IMR-90 (cell line): ENCODE measurements at places on chromosomes 5 and 9. TPM values are rescaled to one million over a fixed set of nuclear protein-coding genes. Genes with fewer than 3 reads are reported as not detected.

PCDHB2 gene
- 0.46 and 0.65 TPM in 2 replicates for polyA plus RNA-seq

PCDHB3 gene
- polyA plus RNA-seq = 0.10 and 0.12 TPM in 2 replicates

LSM11 gene
- 0.92 and 1.4 TPM in 2 replicates for polyA plus RNA-seq

DPM2 gene
- polyA plus RNA-seq = 60.6 and 60.9 TPM in 2 replicates

NME5 gene
- 0.17 and 0.20 TPM in 2 replicates for polyA plus RNA-seq

CDH9 gene
- not detected in 2 replicates for polyA plus RNA-seq

RUSC2 gene
- polyA plus RNA-seq = 35.4 and 42.8 TPM in 2 replicates

GPBP1 gene
- 18.7 and 24.3 TPM in 2 replicates for polyA plus RNA-seq

GRCh38 chr9:98968601-98969337 lies 25.1 kb downstream of the COL15A1 start:
- DNase-seq = no peak

- DNase-seq = no peak
Measured at GRCh38 chr5:111635151-111635902, 121.7 kb downstream of the NREP start.

GRCh38 chr5:180323941-180324600 lies 29.1 kb downstream of the GFPT2 start:
- DNase-seq = peak; percentile 88

GRCh38 chr9:25994605-25995004 lies 316.4 kb upstream of the TUSC1 start:
- no peak for DNase-seq

- DNase-seq = peak; percentile 98
Measured at GRCh38 chr5:78677777-78678668, 29.5 kb upstream of the LHFPL2 start.

GRCh38 chr5:21784487-21784886 lies 1068.7 kb downstream of the CDH12 start:
- DNase-seq = no peak

DNA sequence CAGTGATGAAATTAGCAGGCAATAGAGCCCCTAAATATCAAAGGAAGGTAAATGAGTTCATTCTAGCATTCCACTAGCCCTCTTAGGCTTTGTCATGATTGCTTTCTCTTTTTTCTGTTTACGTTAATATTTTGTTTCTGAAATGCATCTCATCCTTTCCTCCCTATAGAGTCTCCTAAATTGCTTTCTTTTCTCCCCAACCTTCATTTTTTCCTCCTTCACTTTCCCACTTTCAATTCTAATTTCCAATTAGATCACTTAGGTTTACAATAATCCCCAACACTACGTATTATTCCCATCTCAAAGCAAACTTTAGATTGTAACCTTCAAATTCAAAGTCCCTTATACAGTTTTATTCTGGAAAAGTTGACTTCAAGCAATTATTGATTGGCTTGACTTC lies 559.3 kb downstream of the RAB3C start:
- no peak for DNase-seq

DNA sequence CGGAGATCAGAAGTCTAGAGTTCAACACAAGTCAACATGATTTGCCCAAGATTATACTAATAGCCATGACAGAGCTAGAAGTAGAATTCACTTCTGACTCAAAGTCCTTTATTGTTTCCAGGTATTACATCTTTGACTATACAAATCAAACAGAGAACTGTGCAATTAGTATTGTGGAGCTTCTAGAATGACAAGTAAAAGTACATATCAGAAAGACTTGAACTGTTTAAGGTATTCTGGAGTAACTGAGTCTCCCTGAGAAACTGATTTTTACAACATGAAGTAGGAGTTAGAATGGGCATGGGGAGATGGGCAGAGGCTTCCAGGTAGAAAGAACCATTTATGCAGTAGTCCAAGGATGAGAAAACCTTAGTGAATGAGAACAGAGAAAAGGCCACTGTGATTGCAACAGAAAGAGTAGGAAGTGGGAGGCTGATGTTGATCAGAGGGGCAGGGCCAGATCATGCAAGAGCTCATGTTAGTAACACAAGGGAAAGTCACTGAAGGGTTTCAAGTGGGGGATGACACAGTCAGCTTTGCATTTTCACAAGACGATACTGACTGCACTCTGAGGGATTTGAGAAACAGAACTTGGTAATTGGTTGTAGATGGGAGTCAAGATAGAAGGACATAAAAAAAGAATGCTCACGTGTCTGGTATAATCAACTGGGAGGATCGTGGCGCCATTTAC lies 280.7 kb downstream of the RFX3 start:
- no peak for DNase-seq

DNA sequence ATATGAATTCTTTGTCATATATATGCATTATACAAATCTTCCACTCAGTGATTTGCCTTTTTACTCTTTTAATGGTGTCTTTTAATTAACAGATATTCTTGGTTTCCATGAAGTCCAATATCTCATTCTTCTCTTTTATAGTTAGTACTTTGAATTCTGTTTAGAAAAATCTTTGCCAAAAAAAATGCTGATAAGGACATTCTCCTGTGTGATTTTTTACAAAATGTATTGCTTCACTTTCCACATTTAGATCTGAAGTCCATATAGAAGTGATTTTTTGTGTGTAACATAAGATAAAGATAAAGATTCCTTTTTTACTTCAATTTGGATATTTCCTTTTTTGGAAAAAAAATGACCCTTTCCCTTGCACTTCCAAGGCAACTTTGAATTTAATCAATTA lies 50.3 kb downstream of the OTP start:
- DNase-seq = no peak

GRCh38 chr9:76592091-76592973 lies 133.3 kb downstream of the GCNT1 start:
- DNase-seq = no peak

GRCh38 chr9:16640649-16641048 lies 229.8 kb downstream of the BNC2 start:
- DNase-seq = no peak

DNA sequence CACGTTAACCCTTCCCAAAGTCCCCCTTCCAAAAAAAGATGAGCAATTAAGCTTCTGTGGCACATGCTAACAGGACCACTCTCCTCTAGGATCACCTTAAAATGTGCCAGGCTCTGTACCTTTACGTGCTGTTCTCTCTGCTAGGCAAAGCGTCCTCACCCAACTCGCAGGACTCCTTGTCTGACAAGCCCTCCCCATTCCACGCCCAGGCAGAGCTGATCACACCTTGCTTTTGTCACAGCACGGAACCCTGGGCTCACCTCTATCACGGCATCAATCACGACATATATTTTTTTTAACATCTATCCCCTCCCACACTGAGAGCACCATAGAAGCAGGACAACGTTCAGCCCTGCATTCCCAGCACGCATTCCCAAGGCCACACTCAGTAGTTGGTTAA lies 47.1 kb downstream of the CDK5RAP2 start:
- DNase-seq = no peak

GRCh38 chr5:13648822-13649221 lies 295.7 kb downstream of the DNAH5 start:
- no peak for DNase-seq

DNA sequence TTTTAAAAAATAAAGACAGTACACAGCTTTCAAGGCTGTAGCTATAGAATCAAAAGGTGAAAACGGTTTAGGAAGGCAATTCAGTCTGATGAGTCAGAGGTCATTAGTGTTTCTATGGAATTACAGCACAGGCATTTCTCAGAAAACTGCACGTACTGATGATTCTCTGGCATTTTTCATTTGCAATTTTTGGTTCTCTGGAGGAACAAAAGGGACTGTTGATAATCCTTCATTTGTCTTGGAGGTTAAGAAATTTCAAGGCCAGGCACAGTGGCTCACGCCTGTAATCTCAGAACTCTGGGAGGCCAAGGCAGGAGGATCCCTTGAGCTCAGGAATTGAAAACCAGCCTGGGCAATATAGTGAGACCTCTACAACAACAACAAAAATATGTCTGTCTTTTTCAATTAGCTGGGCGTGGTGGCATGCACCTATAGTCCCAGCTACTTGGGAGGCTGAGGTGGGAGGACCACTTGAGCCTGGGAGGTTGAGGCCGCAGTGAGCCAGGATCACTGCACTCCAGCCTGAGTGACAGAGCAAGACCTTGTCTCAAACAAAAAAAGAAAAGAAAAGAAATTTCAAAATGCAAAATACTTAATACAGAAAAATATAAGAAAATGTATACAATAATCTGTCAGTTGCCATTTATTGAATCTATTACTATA lies 27.3 kb downstream of the NR6A1 start:
- DNase-seq = peak; percentile 58

GRCh38 chr5:141826674-141827073 lies 51.5 kb downstream of the PCDH1 start:
- DNase-seq = no peak

GRCh38 chr9:86860006-86860405 lies 87.3 kb downstream of the GAS1 start:
- no peak for DNase-seq

DNA sequence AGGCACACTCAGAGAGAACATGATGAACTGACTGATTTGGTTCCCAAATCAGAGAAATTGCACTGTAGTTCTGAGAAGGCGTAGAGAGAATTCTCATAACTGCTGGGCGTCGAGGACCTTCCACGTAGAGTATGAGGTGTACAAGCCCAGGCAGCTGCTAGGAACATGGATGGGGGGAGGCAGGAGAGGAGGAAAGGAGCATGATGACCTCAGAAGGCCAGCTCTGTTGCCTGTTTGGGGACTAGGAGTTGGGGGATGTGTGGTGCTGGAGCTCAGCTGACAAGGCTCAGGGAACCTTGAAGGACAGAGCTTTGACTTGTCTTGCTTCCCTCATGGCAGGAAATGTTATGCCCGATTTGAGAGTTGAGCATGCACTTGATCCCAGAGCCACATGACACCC lies 485.4 kb downstream of the IRX1 start:
- no peak for DNase-seq

GRCh38 chr9:96148634-96149532 lies 153.1 kb downstream of the HSD17B3 start:
- no peak for DNase-seq
